ENCODE measurements at places on chromosomes 5 and 9. TPM values are rescaled to one million over a fixed set of nuclear protein-coding genes. Genes with fewer than 3 reads are reported as not detected.

DNA sequence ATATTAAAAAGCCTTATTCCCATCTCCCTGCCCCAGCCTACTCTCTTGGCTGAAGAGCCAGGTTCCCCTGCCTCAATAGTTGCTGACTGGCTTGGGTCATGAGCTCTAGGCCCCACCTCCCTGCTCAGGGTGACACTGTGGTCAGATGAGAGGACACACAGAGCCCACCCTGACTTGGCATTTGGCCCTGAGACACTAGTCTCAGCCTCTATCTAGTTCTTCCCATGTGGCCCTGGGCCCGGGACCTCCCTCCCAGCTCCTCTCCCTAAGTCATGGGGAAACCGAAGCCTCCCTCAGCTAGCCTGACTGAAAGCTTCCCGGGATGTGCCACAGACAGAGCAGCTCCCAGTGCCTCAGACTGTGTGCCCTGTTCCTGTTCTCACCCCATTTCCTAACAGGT lies 5.8 kb upstream of the MYOZ3 start:
- DNase-seq = no peak

GRCh38 chr5:80607832-80608231 lies 37.8 kb upstream of the ANKRD34B start:
- no peak for DNase-seq

The NUTM2F gene
- not detected for total RNA-seq

The ARL14EPL gene
- total RNA-seq = not detected

GRCh38 chr5:68533571-68534084 lies 318.1 kb downstream of the PIK3R1 start:
- DNase-seq = no peak

The KCNT1 gene
- total RNA-seq = 11.5 TPM

DNA sequence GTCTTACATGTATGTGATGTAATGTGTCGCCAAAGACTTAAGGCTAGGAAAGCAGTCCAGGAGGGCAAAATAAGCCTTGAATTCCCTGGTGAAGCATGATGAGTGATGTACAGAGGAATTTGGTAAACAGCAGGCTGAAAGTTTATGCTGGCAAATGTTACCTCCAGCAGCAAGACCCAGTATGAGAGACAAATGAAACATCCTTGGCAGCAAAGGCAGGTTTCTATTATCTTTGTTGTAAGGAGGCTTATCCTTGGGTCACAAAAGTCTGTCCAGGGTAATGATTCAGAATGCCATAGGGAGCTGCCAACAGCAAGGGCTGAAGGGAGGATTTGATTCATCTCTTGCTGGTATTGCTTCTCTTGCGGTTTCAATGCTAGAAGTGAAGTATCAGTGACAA lies 75.9 kb upstream of the HTR4 start:
- DNase-seq = no peak

- no peak for DNase-seq
Observed at GRCh38 chr5:110623874-110624273, 102.6 kb downstream of the TMEM232 start.

The ITGA1 gene
- total RNA-seq = 29.3 TPM

GRCh38 chr5:74765929-74766328 lies 988 bp downstream of the GFM2 start:
- no peak for DNase-seq
